ENCODE measurements at places on chromosomes 12 and 14. TPM values are rescaled to one million over a fixed set of nuclear protein-coding genes. Genes with fewer than 3 reads are reported as not detected.

The POTEG gene
- total RNA-seq = not detected

The CLEC1A gene
- not detected for total RNA-seq

The PMCH gene
- total RNA-seq = not detected

The ADSS1 gene
- 45.1 TPM for total RNA-seq

DNA sequence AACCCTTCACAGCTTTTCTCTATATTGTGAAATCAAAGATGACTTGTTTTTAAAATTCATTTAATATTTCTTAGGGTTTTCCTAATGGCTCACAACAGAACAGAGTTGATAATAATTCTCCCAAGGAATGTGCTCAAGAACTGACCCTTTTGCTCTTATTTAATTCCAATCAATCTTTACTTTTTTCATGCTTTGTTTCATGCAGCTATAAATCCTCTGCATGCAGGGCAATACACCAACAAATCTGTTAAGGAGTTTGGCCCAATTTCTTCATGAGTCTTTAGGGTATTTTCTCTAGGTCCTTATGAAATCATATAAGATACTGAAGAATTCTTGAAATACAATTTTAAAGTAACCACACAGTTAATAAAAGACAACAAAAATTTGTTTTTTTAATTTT lies 264.2 kb downstream of the SLC6A15 start:
- no peak overlapping the region for H3K27ac ChIP-seq
- H3K4me1 ChIP-seq = no peaks in the 10 kb centered on the region
- H3K4me3 ChIP-seq = no peak overlapping the region
- no peaks in the 10 kb centered on the region for H3K27me3 ChIP-seq
- H3K36me3 ChIP-seq = no peaks in the 10 kb centered on the region

GRCh38 chr12:48092611-48093010 lies 13.3 kb downstream of the SENP1 start:
- H3K4me3 ChIP-seq = no peak overlapping the region
- no peak overlapping the region for H3K27ac ChIP-seq

GRCh38 chr12:106189341-106189740 lies 50.6 kb upstream of the NUAK1 start:
- no peak overlapping the region for H3K27ac ChIP-seq
- DNase-seq = no peak
- no peaks in the 10 kb centered on the region for H3K36me3 ChIP-seq

DNA sequence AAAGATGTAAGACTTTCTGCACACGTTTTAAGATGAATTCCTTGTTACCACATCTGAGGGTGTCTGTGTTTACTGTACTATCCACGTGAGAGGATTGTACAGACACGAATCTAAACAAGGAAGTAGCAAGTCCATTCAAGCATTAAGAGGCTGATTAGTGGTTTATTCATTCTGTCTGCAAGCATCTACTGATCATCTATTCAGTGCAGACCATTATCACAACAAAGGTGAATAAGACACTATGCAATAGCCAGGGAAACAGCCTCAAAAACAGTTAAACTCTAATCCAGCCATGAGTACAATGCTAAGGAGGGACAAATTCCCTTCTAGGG lies 111.6 kb upstream of the PZP start:
- H3K4me1 ChIP-seq = no peaks in the 10 kb centered on the region
- no peaks in the 10 kb centered on the region for H3K36me3 ChIP-seq
- H3K4me3 ChIP-seq = no peak overlapping the region

DNA sequence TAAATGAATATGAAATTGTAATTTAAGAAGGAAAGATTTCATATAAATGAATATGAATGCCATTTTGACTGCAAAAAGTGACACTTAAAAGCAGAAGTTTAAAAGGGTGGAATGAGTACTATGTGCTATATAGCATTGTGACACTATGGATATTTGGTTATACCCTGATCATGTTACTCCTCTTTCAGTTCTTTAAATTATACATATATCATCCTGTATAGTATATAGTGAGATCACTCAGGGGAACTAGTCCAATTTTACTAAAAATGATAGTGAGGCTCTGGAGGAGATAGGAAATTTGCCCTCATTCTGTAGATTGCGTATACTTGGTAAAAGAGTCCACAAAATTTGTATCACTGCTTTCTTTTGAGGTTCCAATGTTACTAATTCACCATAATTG lies 155.7 kb upstream of the BTG1 start:
- no peak overlapping the region for H3K4me3 ChIP-seq
- H3K4me1 ChIP-seq = peaks cover 8% of the 10 kb centered on the region
- no peak overlapping the region for H3K27ac ChIP-seq
- DNase-seq = no peak
- no peaks in the 10 kb centered on the region for H3K36me3 ChIP-seq

DNA sequence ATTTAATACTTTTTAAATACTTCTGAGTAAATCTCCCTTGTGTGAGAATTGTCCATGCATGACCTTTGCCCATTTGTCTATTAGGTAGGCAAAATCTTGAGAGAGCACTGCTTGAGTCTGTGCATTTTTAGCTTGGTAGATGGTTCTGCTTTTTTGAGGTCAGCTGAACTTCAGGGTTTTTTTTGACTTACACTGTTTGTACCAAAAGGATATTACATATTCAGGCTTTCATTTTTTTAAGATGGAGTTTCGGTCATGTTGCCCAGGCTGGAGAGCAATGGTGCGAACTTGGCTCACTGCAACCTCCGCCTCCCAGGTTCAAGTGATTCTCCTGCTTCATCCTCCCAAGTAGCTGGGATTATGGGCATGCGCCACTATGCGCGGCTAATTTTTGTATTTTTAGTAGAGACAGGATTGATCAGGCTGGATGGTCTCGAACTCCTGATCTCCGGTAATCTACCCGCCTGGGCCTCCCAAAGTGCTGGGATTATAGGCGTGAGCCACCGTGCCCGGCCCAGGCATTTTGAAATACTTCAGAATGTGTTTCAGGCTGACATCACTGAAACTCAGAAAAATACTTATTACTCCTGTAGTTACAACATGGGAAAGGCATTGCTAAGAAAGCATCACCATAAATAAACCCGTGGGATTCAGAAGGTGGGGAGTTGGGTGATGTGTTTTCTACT lies 11.1 kb downstream of the RASSF3 start:
- no peaks in the 10 kb centered on the region for H3K36me3 ChIP-seq
- DNase-seq = no peak
- H3K27me3 ChIP-seq = peaks cover 1% of the 10 kb centered on the region
- H3K4me1 ChIP-seq = peaks cover 10% of the 10 kb centered on the region
- no peak overlapping the region for H3K27ac ChIP-seq

DNA sequence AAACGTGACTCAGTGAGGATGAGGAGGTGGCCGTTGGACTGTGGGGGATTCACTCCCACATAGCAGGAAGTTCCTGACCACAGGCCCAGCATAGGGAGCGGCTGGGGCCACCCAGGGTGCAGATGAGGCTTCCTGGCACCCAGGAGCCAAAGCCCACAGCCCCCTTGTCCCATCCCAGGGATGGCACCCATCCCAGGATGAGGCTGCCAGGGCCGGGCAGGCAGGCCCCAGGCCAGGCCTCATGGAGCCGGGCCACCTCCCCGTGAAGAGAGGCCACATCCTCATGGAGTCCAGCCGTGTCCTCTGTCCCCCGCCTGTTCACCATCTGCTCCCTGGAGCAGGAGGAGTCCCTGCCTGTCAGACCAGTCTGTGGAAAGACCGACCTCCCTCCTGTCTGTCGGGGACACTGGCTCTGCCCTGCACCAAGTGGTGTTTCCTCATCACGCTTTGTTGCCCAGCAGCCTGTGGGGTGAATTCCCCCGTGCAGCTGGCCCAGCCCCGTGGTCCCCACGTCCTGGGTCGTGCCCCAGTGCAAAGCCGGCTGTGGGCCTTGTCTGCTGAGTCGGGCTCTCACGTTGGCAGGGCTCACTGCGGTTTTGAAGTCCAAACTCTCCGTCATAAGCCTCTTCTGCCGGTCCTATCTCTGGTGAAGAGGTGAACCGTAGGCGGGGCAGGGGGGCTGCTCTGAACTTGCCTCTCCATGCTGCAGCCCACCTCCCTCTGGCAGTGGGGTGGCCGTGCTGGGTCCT lies 24.5 kb downstream of the MMP17 start:
- no peak overlapping the region for H3K4me3 ChIP-seq
- peak overlapping the region; percentile 62 for H3K27ac ChIP-seq
- peaks cover 2% of the 10 kb centered on the region for H3K4me1 ChIP-seq

GRCh38 chr12:120200364-120200800 lies 529 bp downstream of the RPLP0 start:
- peak overlapping the region; percentile 98 for H3K4me3 ChIP-seq
- peaks cover 7% of the 10 kb centered on the region for H3K4me1 ChIP-seq
- no peak for DNase-seq
- H3K27ac ChIP-seq = peak overlapping the region; percentile 98

DNA sequence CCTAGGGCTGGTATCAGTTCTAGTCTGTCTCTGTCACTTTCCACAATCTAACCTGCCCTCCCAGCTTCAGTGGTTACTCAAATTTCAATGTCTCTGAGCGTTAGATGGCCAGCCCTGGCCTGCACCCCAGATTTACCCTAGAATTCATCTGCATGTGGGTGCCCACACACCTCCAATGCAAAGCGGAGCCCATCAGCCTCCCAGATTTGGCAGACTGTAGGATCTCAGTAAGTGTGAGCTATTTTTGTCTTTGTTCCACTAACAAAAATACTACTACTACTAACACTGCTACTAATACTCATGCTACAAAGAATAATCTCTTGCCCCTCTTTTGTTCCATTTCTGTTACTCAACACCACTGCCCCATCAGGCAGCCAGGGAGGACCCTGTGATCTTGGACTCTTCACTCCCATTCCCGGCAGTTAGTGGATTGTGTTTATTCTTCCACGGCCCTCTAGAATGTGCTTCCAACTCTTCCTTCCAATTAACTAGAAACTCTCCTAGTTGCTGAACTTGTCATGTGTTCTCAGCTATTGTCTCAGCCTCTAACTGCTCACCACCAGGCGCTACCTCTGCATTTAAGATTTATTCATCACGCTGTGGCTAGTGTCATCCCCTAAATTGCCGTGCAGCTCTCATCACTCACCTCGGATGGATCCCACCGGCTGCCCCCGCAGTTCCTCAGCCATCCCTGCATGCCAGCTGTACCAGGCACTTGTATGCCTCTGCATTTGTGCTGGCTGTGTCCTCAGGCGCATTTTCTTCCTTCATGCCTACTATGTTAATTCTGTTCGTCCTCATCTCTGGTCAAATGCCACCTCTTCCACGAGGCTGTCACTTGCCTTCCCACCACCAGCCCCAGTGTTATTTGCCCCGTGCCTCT lies 150.6 kb upstream of the HIF1A start:
- H3K27me3 ChIP-seq = peaks cover 2% of the 10 kb centered on the region
- peaks cover 10% of the 10 kb centered on the region for H3K4me1 ChIP-seq
- DNase-seq = no peak
- no peak overlapping the region for H3K27ac ChIP-seq
- no peak overlapping the region for H3K4me3 ChIP-seq
- peaks cover 4% of the 10 kb centered on the region for H3K36me3 ChIP-seq

- H3K4me3 ChIP-seq = no peak overlapping the region
- peaks cover 3% of the 10 kb centered on the region for H3K27me3 ChIP-seq
- peaks cover 21% of the 10 kb centered on the region for H3K36me3 ChIP-seq
- H3K4me1 ChIP-seq = no peaks in the 10 kb centered on the region
- DNase-seq = no peak
Observed at GRCh38 chr12:23472329-23472971, 477.0 kb downstream of the SOX5 start.
